HFFc6 (cell line): ENCODE measurements at places on chromosomes 7 and 10.

- DNase-seq: no peak
Observed at GRCh38 chr10:47254611-47255010, 45.4 kb upstream of the GDF10 start.

GRCh38 chr10:35749230-35749629 is 107.1 kb upstream of the FZD8 start:
- DNase-seq: no peak

- no peak for DNase-seq
Observed at GRCh38 chr7:157548691-157549303, 212.0 kb downstream of the DNAJB6 start.

DNA sequence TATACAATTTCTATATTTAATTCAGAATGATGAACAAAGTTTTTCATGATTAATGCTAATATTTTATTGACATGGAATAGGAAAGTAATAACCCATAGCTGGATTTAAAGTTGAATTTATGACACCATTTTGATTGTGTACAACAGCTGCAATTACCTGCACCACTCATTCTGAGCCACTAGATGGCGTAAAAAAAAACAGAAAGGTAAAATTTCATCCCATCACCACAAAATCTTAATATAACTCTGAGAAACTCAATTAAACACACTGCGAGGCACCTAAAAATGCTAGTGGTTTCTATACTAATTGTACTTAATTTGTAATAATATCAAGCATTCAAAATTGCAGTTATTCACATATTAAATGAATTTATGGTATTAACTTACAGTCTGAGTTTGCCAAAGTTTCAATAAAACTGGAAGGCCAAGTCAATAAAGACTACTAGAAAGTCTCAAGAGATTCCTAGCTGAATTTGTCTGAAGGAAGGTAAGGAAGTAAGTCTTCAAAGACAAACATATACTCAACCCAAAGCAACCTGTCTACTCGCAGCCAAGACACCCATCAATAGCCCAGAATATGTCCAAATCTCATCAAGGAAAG is 182.5 kb downstream of the SKAP2 start:
- DNase-seq: peak; percentile 13

DNA sequence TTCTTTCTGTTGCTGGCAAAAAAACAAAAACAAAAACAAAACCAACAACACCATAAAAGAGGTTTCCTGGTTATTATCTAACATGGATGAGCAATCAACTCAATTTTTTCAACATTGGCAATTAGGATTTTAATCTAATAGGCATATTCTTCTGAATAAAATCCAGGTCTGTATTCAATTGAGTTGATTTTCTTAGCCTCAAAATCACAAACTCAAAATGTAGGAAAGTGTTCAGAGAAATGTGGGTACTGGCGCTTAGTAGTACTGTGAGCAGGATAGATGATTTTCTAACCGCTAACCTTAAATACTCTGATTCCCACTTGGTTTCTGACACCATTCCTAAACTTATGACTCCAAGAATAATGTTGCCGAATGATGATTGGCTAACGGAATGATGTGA is 5.6 kb downstream of the WNT16 start:
- DNase-seq: no peak

DNA sequence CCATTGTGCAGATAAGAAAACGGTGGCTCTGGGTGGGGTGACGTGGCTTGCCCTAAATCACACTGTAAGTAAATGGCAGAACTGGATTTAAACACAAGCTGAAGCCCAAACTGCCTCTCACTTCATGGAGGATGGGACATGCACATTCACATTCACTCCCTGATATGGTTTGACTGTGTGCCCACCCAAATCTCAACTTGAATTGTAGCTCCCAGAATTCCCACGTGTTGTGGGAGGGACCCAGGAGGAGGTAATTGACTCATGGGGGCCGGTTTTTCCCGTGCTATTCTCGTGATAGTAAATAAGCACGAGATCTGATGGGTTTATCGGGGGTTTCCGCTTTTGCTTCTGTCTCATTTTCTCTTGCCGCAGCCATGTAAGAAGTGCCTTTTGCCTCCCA is 32.4 kb downstream of the CHST15 start:
- no peak for DNase-seq

- no peak for DNase-seq
Observed at GRCh38 chr10:32187686-32188085, 131.5 kb upstream of the KIF5B start.
